ENCODE measurements at places on chromosomes 13 and 19.
A peak's percentile ranks its signal among the peaks of the same experiment; 100 is the strongest.

DNA sequence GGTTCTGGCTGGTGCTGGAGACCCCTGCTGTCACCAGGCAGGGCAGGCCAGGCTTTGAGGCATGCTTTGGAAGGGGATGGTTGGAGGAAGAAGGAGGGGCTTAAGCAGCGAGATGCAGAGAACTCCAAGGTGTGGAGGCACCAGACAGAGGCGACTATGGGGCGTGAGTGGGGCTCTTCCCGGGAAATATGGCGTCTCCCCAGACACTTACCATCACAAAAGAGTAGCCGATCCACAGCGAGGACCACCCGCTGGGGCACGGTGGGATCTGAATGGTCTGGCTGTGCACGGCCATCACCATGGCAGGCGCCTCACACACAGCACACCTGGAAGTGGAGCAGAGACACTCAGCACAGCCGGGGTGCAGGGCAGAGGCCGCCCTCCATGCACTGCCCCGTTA is 151.9 kb downstream of the COL4A1 start:
- DNase-seq = no peak

DNA sequence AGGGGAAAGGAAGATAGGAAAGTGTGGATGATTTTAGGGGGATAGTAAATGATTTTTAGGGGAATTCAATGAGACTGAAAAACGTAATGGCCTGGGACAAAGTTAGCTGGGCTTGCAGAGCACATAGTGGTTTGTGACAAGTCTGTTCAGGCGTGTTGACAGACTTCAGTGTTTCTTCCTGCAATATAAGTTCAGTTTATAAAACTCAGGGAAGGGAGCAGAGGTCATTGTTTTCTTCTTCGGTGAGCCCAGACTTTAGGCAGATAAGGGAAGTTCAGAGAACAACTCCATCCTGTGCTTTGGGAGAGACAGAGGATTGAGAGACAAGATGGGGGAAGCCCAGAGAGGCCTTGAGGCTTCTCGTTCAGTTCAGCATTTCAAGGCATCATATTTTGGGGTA is 45.2 kb upstream of the SLC7A1 start:
- no peak for DNase-seq

GRCh38 chr13:42875475-42876269 is 94.3 kb downstream of the FAM216B start:
- peak; percentile 83 for DNase-seq

- DNase-seq = no peak
Observed at GRCh38 chr19:51695088-51695487, 2.0 kb downstream of the SPACA6 start.

Data from fibroblast of pulmonary artery (primary cell).